GM03348 (cell line): ENCODE measurements at places on chromosomes 3 and 15.

DNA sequence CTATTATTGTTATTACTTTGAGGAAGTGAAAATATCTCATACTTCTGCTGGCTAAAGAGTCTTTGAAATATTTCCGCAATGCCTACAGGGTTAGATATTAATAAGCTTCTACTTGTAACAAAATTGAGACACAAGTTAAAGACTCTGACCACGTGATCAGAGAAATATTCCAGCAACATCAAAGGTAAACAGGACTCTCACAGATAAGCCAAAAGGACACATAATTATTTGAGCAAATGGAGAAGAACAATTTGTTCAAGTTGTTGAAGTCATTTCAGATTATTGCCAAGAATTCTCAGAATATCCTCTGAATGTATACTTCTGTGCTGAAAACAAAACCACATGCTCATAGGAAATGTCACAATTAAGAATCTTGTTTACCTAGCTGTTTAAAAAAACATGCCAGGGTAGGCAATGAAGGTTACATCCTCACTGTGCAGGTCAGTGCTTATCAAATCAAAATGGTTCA lies 225.8 kb upstream of the ALCAM start:
- no peak for DNase-seq

- no peak for DNase-seq
Observed at GRCh38 chr3:53949541-53949940, 57.9 kb upstream of the SELENOK start.

DNA sequence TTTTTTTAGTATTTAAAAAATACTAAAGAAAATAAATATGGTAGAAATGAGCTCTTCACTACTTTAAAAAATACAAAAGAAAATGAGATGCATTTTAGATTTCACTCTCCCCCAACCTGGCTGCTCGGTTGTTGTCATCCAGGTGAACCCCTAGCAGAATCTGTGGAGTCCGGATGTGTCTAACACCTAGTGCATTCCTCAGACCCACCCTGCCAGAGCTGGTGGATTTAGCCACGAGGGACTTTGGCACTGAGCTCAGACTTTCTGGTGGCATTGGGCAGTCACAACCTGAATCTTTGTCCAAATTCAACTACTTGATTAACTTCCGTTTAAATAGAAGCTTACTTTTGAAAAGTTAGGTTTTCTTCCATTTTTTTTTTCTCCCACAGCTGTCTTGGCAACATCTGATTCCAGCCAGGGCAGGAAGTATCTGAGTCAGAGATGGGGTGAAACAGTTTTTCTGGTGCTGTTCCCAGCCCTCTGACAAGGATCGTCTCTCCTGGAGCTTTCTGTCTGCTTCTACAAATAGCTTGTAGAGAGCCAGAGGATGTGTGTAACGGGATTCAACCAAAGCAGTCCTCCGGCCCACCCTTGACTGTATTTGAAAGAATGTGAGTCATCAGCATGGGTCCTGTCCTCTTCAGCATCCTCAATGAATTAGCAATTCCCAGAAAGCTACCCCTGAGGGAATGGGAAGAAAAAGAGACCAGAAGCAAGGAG lies 301.8 kb upstream of the MCTP2 start:
- DNase-seq: peak; percentile 87

GRCh38 chr3:21345382-21345976 lies 405.5 kb downstream of the ZNF385D start:
- DNase-seq: no peak

DNA sequence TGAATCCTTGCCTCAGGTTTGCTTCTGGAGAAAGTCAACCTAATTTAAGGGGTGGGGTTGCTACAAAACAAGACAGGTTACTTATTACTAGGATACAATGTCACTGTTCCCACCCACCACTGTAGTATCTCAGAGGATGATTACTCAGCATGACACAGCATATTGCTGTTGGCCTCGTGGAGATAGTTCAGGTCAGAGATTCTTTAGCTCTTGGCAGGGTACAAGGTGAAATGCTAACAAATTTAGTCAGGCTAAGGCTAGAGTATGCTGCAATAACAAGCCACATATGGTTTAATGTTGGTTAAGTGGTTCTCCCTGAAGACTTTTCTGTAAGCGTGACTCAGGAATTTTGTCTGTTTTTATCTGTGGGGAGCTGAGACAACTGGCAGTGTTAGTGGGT lies 161.8 kb downstream of the EDEM1 start:
- no peak for DNase-seq

- no peak for DNase-seq
Observed at GRCh38 chr15:78538358-78538757, 1.9 kb upstream of the PSMA4 start.

- no peak for DNase-seq
Observed at GRCh38 chr3:68667346-68667745, 265.0 kb downstream of the TAFA4 start.

GRCh38 chr15:84883466-84883865 lies 996 bp upstream of the SLC28A1 start:
- DNase-seq: no peak

GRCh38 chr15:37099319-37100108 lies 835 bp downstream of the MEIS2 start:
- DNase-seq: no peak

DNA sequence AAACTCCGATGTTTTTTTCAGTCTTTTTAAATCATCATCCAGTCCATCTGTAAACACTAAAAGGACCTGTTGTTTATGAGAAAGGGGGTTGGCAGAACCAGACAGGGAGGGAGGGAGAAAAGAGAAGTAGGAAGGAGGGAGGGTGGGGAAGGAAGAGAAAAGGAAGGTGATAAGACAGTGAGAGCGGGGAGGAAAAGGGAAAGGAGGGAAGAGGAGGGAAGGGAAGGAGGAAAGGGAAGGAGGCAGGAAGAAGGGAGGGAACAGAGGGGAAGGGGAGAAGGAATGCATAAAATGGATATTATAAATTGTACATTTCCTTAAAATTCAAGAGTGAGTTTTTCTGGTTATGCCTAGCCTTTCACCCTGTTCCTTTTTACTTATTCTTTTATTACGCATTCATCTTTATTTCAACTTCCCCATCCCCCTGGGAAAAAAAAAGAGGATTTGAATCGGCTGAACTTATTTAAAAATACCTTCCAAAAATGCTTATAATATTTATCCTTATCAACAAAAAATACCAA lies 50.1 kb upstream of the CAPN7 start:
- DNase-seq: no peak

DNA sequence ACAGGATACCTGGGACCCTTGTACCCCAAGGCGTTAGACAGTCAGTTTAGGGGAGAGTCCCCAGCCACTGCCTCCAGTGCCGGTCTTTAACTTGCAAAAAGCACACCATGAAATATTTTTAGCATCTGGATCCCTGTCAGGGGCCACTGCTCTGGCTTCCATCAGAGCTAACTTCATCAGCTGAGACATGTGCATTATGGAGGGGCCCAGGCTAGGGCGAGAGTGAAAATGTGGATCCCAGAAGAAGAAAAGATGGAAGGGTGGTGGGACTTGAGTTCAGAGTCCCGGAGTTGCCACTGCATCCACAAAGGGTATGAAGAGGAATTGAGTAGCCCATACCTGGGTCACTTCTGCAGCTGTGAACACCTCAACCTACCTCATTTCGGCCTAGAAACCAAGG lies 23.5 kb upstream of the SPATA12 start:
- DNase-seq: no peak

DNA sequence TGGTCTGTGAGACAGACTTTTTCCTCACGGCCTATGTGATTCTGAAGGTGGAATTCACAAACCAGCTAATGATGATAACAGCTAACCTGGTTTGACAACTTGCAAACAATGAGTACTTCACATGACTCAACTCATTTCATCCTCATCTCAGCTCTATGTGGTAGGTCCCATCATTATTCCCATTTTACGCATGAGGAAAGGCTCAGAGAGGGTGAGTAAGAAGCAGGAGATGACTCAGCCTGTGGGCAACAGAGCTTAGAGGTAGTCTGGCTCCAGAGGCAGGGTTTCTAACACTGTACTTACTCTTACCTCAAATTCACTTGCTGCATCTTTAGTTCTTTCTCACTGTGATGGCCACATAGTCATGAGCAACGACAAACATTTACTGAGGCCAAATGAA lies 25.8 kb upstream of the PSMD6 start:
- no peak for DNase-seq

DNA sequence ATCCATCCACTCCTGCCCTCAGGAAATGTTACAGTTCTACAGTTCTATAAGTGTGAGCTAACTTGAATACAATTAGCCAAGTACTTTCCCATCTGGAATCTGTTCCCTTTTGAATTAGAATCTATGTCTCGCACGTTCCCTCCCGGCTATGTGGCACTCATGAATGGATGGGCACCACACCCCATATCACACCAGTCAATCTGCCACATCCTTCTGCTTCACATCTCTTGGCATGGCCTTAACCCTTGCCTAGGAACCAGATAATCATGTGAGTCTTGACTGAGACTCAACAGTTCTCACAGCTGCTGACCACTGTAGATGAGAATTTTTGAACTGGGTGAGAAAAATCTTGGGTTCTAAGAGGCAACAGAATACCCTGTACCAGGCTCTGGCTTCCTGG lies 180.2 kb downstream of the TNIK start:
- no peak for DNase-seq

GRCh38 chr3:12343047-12343501 lies 54.2 kb downstream of the PPARG start:
- no peak for DNase-seq

DNA sequence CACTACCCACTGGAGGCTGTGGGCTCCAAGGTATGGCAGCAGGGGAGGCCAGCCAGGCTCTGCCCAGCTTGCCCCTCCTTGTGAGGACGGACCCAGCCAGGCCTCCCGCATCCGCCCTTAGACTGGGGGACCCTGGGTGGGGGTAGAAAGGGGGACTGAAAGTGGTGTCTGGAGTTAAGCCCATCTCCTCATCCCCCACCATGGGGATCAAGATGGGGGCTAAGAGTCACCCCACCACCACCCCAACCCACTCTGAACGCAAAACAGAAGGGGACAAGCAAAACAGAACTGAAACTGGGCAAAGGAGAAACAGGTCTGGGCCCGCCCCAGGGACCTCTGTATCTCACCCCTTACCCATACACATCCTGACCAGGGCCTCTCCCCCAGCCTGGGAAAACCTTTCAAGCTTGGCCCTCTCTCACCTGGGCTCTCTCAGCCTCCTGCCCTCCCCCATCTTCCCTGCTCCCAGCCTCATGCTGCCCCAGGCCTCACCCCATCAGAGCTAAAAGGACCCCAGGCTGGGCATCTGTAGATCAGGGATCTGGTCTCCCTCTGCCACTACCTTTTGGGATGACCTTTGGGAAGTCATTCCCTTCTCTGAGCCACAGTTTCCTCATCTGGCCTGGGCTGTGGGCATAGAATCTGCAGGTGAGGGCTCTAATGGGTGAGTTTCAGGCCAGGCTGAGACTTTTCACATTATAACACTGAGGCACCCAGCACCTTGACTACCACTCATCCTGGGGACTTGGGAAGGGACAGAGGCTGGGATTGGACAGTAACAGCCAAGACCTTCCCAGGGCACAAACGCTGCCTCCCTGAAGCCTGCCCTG lies 30.0 kb upstream of the CYP11A1 start:
- DNase-seq: no peak

- no peak for DNase-seq
Observed at GRCh38 chr3:187958432-187959003, 195.4 kb upstream of the LPP start.

GRCh38 chr3:57833763-57834162 lies 77.7 kb downstream of the SLMAP start:
- DNase-seq: no peak

DNA sequence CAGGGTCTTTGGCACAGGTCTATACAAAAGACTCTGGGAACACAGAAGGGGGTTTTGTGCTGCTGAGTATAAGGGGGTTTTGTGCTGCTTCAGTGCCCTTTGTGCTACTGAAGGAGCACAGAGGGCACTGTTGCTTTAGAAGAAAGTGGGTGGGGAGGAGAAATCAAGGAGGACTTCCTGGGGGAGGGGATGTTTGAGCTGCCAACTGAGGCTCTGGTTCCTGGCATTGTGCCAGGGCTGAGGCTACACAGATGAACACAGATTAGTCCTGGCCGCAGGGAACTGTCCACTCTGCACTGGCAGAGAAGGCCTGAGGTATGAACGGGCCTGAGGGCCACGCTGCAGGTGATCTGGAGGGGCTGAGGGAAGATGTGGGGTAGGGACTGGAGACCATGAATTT lies 32.2 kb upstream of the SEC13 start:
- no peak for DNase-seq

- DNase-seq: peak; percentile 36
Observed at GRCh38 chr3:106765342-106765741, 611.9 kb upstream of the CCDC54 start.

DNA sequence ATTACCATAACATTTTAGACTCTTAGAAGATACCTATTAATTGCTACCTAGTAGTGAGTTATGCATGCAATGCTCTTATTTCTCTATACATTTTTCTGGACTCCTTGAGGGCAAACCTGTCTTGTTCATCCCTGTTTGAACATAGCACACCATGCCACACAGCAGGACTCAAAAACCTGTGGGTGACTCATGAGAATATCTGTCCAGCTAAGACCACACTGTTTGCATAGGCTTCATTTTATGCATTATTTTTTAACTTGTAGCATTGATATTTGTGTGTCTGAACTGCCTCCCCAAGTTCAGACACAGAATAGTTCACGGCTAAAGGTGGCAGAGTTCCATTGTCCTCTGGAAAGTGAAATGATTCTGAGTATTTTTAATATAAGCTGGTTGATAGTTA lies 1.8 kb downstream of the LMCD1 start:
- DNase-seq: no peak

DNA sequence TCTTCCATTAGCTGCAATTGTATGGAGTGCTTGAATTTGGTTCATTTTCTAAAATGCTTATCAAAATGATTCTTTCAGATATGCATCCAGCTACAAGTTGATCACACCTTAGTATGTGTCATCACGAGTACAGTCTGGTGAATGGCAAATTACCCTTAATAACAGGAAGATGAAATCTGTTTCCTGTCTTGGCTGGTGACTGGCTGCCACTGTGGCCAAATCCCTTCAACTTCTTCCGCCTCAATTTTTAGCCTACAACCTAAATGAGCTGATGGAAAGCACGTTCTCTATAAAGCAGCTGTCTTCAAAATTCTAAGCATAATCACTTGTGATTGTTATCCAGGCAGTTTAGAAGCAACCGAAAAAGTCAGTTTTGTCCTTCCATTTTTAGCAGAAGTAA lies 387.1 kb upstream of the NECTIN3 start:
- no peak for DNase-seq

DNA sequence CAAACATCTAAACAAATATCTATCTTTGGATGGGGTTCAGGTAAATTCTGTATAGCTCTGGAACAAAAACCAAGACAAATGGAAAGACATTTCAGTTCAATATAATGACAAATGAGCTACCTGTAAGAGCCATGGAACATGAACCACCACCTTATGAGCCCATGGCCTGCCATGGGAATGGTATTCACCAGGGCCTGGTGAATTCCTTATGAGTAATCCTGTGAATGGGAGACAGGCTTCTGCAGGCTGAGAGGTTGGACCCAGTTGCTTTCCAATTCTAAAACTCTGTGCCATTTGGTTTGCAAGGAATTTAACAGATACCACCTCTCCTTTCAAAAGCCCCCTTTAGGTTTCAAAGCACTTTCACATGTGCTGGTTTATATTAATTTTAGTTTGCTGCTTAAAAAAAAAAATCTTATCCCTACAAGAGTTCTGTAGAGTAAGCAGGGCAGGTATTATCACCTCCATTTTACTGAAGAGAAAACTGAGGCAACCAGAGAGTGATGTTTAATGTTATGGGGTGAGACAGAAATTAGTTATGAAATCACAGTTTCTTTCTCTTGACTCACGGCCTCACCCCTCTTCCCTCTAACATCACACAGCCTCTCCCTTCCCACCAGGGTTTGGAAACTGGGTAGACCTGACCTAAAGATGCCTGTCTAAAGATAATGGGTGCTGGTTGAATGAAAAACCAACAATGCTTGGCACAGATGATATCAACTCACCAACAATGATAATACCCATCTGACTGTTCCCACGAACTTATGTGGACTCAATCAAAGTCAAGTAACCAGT lies 397.6 kb upstream of the WNT5A start:
- DNase-seq: no peak
